ENCODE measurements at places on chromosomes 2 and 18.

DNA sequence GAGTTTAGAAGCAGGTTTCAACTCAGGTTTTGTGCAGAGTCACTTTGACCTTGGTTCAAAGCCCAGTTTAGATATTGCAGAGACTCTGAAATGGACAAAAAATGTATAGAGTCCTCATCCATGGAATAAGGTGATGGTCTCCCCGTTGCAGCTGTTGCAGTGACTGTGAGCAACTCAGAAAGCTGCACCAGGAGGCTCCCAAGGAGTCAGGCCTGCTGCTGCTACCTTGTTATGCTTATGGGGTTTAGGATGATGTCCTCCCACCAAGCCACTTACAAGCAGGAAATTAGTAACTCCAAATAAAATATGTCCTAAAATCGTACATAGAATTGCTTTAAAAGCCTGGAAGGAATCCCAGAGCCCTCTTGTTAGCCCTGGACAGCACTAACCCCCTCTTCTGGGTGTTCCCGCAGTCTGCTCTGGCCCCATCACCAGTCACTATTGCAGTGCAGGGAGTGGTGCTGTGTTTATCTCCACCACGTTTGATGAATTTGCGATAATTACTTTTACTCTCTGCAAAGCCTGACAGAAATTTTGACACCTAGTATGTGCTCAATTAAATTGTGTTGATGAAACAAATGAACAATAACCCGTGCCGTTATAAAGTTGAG is 189.0 kb downstream of the CNTNAP5 start:
- no peak overlapping the region for H3K27ac ChIP-seq
- H3K36me3 ChIP-seq = no peaks in the 10 kb centered on the region
- no peak for DNase-seq

DNA sequence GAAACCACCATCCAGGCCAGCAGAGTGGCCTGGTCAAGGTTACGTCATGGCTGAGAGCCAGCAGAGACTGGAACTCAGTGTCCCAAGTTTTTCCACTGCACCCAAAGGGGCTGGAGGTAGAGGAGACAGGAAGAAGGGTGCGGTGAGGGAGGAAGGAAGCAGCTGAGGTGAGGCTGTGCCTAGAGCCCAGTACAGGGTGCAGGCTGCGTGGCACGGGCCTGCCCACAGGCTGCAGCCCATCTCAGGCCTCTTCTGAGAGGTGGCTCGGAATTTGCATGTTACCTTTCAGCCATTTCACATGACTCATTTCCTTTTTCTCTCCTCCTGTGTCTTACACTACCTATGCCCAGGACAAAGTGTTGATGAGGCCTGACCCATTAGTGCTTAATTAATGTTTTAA is 13.7 kb upstream of the MGAT4A start:
- no peak overlapping the region for H3K27ac ChIP-seq
- H3K4me1 ChIP-seq = no peaks in the 10 kb centered on the region
- peaks cover 21% of the 10 kb centered on the region for H3K27me3 ChIP-seq
- DNase-seq = no peak
- no peak overlapping the region for H3K4me3 ChIP-seq

DNA sequence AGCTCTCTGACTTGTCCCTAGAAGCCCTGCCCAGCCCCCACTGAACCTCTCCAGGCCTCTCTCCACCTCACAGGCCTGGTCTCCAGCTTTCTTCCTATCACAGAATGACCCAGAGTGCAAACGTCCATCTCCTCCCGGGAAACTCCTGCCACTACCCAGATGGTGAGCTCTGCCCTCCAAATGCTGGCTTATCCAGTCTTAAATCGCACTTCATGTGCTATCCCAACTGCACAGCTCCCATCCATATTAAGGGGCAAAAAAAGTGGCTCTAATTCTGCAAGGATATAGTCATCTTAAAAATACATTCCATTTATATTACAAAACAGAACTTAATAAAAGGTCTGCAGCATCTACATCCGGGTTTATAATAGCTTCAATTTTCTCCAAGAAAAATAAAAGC is 70.8 kb upstream of the CDC42EP3 start:
- no peak for DNase-seq
- no peak overlapping the region for H3K27ac ChIP-seq
- H3K27me3 ChIP-seq = no peaks in the 10 kb centered on the region
- peaks cover 2% of the 10 kb centered on the region for H3K4me1 ChIP-seq
- H3K36me3 ChIP-seq = no peaks in the 10 kb centered on the region
- no peak overlapping the region for H3K4me3 ChIP-seq

DNA sequence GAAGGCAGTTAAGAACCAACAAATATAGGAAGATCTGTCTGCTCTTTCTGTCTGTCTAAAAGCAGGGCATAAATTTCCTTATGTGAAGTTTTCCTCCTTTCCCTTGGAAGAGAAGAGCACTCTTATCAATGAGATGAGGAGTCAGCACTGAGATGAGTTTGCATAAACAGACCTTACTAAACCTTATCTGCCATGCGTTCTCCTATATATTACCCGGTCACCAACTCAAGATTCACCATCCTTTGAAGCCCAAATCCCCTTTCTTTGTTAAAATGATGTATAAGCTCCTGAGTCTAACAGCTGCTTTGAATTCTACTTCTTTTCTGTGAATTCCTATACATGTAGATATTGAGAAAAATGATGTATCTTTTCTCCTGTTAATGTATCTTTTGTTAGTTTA is 65.5 kb upstream of the FHL2 start:
- H3K4me3 ChIP-seq = no peak overlapping the region
- H3K4me1 ChIP-seq = peaks cover 3% of the 10 kb centered on the region
- no peaks in the 10 kb centered on the region for H3K36me3 ChIP-seq
- peaks cover 13% of the 10 kb centered on the region for H3K27me3 ChIP-seq

DNA sequence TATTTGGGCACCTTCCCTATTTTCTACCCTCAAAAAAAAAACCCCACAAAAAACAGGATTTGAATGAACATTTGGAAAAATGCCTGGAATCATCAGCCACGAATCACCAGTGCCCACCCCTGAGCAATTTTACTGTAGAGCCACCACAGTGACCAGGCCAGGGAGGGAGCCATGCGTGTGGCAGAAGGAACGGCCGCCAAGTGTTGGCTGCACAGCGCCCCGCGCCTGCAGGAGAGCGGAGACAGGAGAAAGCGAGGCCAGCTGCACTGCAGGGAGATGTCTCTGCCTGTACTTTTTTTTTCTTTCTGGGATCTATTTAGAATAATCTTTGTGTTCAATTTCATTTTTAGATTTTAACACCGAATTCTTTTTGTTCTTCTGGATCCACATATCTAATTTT is 269.3 kb upstream of the RAB12 start:
- H3K4me1 ChIP-seq = peaks cover 8% of the 10 kb centered on the region
- H3K36me3 ChIP-seq = peaks cover 6% of the 10 kb centered on the region
- DNase-seq = no peak
- H3K27ac ChIP-seq = no peak overlapping the region
- H3K4me3 ChIP-seq = no peak overlapping the region

GRCh38 chr2:125254010-125254409 is 1228.9 kb downstream of the CNTNAP5 start:
- no peaks in the 10 kb centered on the region for H3K27me3 ChIP-seq
- no peak for DNase-seq
- H3K4me3 ChIP-seq = no peak overlapping the region
- no peaks in the 10 kb centered on the region for H3K36me3 ChIP-seq

DNA sequence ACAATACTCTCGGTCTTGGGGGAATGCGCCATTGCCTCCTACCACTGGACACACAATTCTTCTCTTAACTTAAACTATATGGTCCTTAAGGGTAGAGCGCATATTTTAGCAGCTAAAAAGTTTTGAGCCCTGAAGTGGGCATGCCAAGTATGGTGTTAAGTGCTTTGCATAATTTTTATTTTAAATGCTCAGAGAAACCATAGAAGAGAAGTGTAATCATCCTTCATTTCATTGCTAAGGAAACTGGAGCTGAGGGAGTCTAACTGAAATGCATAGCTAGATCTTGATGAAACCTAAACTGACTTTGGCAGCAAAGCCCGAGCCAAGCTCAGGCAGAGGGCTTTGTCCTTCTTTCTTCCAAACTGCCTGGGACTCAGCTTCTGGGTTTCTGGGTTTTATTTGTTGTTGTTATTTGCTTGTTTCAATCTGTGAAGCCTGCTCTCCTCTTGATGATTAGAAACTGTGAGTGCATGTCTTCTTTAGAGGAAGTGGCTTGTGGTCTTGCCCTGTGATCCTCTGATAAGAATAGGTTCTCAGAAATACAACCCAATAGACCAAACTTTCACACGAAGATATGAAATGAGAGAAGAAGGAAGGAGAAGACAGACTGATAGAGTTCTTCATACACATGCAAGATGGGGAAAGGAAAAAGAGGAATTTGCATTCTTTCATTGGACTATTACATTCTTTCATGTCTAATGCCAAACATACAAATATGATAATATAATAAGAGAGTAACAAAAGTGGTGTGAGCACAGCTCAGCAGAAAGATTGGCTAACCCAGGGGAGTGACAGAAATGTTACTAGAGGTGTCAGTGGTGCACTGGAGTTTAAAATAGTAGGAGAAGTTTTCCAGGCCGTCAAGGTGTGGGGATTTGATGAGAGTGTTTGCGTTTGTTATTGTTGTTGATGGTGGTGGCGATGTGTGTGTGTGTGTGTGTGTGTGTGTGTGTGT is 7.5 kb upstream of the RNF144A start:
- H3K4me3 ChIP-seq = no peak overlapping the region
- H3K36me3 ChIP-seq = no peaks in the 10 kb centered on the region
- DNase-seq = peak; percentile 24
- H3K4me1 ChIP-seq = no peaks in the 10 kb centered on the region
- no peak overlapping the region for H3K27ac ChIP-seq

DNA sequence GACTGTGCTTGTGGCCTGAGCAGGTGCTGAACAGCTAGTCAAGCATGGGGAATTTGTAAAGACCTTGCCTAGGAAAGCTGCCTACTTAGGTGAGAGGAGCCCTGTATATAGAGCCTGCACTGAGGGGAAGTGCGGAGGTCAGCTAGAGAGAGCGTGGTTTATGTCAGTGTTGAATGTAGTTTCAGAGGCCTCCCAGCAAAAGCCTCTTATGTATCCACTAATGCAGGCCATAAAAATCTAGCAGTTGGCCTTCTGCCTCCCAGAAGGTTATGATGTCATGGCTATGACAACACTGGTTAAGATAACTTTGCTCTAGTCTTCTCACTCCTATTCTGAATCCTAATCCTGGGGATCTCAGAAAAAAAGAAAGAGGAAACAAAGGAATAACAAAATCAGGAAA is 88.9 kb downstream of the ASXL3 start:
- no peaks in the 10 kb centered on the region for H3K4me1 ChIP-seq
- no peaks in the 10 kb centered on the region for H3K36me3 ChIP-seq
- DNase-seq = no peak
- H3K27ac ChIP-seq = no peak overlapping the region
- H3K4me3 ChIP-seq = no peak overlapping the region

GRCh38 chr2:193518041-193518817 is 1323.5 kb upstream of the TMEFF2 start:
- no peaks in the 10 kb centered on the region for H3K4me1 ChIP-seq
- no peaks in the 10 kb centered on the region for H3K27me3 ChIP-seq
- H3K36me3 ChIP-seq = no peaks in the 10 kb centered on the region
- H3K4me3 ChIP-seq = no peak overlapping the region
- DNase-seq = peak; percentile 30
- H3K27ac ChIP-seq = peak overlapping the region; percentile 39

DNA sequence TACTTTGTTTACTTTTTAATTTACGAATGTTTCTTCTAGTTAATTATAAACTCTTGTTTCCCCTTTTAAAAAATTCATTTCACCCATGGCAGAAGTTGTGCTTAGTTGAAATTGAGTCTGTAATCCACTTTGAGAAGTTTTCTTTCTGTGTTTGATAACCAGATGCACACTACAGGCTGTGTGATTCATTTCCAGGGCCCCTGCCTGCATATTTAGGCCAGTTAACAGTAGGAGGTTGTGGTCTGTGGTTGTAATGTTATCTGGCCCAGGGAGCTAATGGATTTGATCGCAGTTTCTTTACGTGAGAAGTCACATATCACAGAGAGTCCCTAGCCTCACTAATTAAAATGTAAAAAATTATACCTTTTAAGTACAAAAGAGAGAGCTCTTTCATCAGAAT is 3.3 kb downstream of the CDH7 start:
- peaks cover 13% of the 10 kb centered on the region for H3K4me1 ChIP-seq
- no peak overlapping the region for H3K4me3 ChIP-seq
- no peaks in the 10 kb centered on the region for H3K36me3 ChIP-seq
- DNase-seq = peak; percentile 46
- peaks cover 24% of the 10 kb centered on the region for H3K27me3 ChIP-seq

GRCh38 chr18:7394050-7394659 is 163.3 kb downstream of the LRRC30 start:
- no peak overlapping the region for H3K4me3 ChIP-seq
- H3K4me1 ChIP-seq = no peaks in the 10 kb centered on the region
- H3K36me3 ChIP-seq = no peaks in the 10 kb centered on the region
- no peak overlapping the region for H3K27ac ChIP-seq

DNA sequence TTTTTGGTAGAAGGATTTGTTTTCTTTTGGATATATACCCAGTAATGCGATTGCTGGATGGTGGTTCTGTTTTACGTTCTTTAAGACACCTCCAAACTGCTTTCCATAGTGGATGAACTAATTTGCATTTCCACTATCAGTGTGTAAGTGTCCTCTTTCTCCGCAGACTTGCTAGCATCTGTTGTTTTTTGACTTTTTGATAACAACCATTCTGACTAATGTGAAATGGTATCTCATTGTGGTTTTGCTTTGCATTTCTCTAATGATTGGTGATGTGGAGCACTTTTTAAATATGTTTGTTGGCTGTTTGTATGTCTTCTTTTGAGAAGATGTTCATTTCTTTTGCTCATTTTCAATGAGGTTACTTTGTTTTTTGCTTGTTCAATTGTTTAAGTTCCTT is 260.9 kb upstream of the CWC22 start:
- no peak for DNase-seq
- no peak overlapping the region for H3K27ac ChIP-seq
- no peaks in the 10 kb centered on the region for H3K4me1 ChIP-seq

- no peaks in the 10 kb centered on the region for H3K27me3 ChIP-seq
- no peak overlapping the region for H3K4me3 ChIP-seq
- no peak for DNase-seq
- H3K36me3 ChIP-seq = no peaks in the 10 kb centered on the region
- no peak overlapping the region for H3K27ac ChIP-seq
Observed at GRCh38 chr18:76203552-76203951, 291.5 kb downstream of the ZNF516 start.

DNA sequence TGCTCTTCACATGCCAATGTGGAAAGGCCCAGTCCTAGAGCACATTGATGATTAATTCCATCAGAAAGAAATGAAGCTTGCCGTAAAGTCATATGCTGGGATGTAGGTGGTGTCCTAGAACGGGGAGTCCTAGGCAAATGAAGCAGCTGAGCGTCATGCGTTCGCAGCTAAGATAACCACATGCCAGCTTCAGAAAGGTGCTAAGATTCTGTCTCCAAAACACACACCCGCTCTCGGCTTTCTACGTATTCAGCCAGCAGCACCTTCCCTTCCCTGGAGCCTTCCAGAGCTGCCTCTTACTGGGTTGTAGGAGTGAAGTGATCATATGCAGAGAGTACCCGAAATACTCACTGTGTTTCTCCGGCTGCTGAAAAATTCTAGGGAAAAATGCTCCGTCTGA is 421.6 kb upstream of the ID2 start:
- no peak for DNase-seq
- peaks cover 3% of the 10 kb centered on the region for H3K4me1 ChIP-seq
- no peak overlapping the region for H3K4me3 ChIP-seq
- H3K27ac ChIP-seq = no peak overlapping the region
